ENCODE measurements at places on chromosomes 12 and 14.

GRCh38 chr12:132384916-132385774 is 55.8 kb upstream of the GALNT9 start:
- DNase-seq: no peak

DNA sequence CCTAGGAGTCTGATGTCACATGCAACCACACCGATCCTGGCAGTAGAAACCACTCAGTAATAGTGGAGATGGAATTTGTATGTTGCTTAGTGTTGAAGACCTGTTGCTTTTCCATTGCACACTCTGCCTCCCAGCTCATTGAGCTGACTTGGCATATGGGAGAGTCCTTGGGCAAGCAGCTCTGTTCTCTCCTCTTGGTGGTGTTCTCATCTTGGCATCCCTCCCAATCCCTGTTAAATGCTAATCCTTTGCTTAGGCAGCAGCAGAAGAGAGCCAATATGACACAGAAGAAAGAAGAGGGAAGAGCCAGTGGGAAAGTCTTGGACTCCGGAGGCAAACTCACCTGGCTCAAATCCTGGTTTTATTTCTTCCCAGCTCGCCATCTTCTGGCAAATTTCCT is 178.0 kb upstream of the CAND1 start:
- DNase-seq: no peak

- DNase-seq: no peak
Measured at GRCh38 chr12:64911081-64911480, 86.6 kb downstream of the TBC1D30 start.

GRCh38 chr14:63840981-63841380 is 11.8 kb upstream of the SYNE2 start:
- peak; percentile 28 for DNase-seq

- no peak for DNase-seq
Measured at GRCh38 chr12:121209221-121209620, 708 bp upstream of the P2RX4 start.

- DNase-seq: peak; percentile 37
Measured at GRCh38 chr14:100237735-100238418, 1.1 kb upstream of the YY1 start.

GRCh38 chr12:91984556-91984955 is 161.1 kb downstream of the BTG1 start:
- DNase-seq: no peak

DNA sequence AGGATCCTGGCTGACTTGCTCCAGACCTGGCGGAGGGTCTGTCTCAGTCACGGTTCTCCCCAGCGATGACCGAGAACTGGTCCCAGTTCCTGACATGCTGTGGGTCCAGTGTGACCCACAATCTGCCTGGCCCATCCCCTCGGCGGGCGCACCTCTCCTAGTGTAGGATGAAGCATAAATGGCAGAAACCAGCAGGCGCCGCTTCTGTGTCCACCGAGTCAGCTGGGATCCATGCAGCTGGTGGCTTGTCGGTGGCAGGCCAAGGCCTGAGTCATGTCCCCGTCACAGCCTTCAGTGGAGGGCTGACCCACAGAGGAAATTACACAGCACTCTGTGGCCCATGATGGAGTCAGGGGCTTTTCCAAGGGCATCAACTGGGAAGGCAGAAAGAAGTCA is 38.5 kb downstream of the NFKBIA start:
- no peak for DNase-seq

GRCh38 chr12:124098887-124099286 is 125.9 kb downstream of the ZNF664 start:
- DNase-seq: no peak
